ENCODE measurements at places on chromosomes 11 and 22.

DNA sequence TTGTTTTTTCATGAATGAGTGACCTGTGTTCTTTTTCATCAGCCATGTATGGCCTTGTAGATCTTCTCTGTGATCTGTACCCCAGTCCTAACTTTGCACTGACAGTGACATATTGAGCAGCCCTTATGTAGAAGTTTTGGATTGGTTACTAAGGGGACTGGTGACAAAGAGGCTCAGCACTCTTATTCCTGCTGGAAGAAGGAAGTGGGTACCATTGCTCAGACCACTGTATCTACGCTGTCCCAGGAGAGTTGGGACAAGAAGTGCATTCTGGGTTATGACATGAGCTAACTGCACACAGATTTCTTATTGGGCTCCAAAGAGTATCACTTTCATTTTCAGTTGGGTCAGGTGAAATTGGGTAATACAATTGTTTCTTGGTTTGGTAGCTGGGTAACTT is 107.8 kb upstream of the RASSF10 start:
- no peak overlapping the region for H3K27ac ChIP-seq
- peaks cover 36% of the 10 kb centered on the region for H3K36me3 ChIP-seq
- no peak overlapping the region for H3K4me3 ChIP-seq

- H3K27ac ChIP-seq: no peak overlapping the region
- H3K4me1 ChIP-seq: peaks cover 11% of the 10 kb centered on the region
- DNase-seq: no peak
- H3K36me3 ChIP-seq: peaks cover 10% of the 10 kb centered on the region
- H3K4me3 ChIP-seq: no peak overlapping the region
- peaks cover 2% of the 10 kb centered on the region for H3K27me3 ChIP-seq
Measured at GRCh38 chr11:76604081-76604625, 66.4 kb downstream of the LRRC32 start.

DNA sequence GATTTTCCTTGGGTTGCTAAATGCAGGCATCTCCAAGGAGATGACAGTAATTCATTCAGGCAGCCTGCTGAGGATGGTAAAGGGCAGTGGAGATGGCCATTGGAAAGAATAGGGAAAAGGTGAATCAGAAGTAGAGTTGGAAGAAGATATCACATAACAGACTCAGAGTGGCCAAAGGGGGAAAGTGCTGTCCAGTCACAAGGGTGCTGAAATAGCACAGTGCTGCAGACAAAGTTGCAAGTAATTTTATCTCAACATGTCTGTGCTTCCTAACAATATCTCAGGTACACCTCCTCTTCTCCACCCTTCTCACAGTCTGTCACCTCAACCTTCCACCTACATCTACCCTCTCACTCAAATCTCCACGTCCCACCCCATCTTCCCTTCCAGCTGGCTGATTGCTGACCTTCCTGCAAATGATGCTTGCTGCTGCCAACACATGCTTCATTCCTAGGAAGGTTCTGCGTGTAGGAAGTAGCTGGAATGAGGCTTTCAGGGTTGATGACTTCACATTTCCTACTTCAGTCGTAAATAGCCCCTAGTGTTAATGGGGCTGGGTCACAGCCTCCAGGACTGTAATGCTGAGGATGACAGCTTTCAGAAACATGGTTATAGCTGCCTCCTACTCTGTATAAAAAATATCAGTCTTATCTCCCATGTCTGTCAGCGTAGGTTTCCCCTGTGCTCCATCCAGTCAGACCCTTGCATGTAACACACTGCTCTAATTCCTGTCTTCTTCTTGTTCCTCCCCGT is 123.9 kb downstream of the CTNND1 start:
- H3K36me3 ChIP-seq: no peaks in the 10 kb centered on the region
- no peak overlapping the region for H3K27ac ChIP-seq
- H3K4me1 ChIP-seq: peaks cover 2% of the 10 kb centered on the region
- DNase-seq: peak; percentile 46

GRCh38 chr11:78688460-78688859 is 113.8 kb upstream of the NARS2 start:
- peaks cover 3% of the 10 kb centered on the region for H3K36me3 ChIP-seq
- no peak overlapping the region for H3K4me3 ChIP-seq
- H3K4me1 ChIP-seq: peaks cover 36% of the 10 kb centered on the region
- DNase-seq: no peak
- H3K27me3 ChIP-seq: no peaks in the 10 kb centered on the region

All from WTC11 (cell line).